CD4-positive, alpha-beta T cell treated with Interleukin-15 for 4 hours (primary cell): ENCODE measurements at places on chromosomes 6 and 20.

GRCh38 chr6:129598244-129599187 is 111.5 kb downstream of the ARHGAP18 start:
- peak; percentile 74 for DNase-seq

GRCh38 chr20:45300961-45301360 is 5.7 kb upstream of the RBPJL start:
- DNase-seq: no peak

GRCh38 chr6:5300206-5300764 is 39.0 kb downstream of the FARS2 start:
- no peak for DNase-seq

GRCh38 chr6:36442671-36443470 is at the start of the genes KCTD20 and PXT1:
TSS of gene KCTD20 (plus strand) at chr6:36443000. CDS start at chr6:36470098, 27,098 bp downstream.
TSS of gene PXT1 (minus strand) at chr6:36442854. CDS start at chr6:36426082, 16,772 bp downstream.
- peak; percentile 83 for DNase-seq

- DNase-seq: no peak
Observed at GRCh38 chr6:127792616-127793015, 108.2 kb downstream of the THEMIS start.

DNA sequence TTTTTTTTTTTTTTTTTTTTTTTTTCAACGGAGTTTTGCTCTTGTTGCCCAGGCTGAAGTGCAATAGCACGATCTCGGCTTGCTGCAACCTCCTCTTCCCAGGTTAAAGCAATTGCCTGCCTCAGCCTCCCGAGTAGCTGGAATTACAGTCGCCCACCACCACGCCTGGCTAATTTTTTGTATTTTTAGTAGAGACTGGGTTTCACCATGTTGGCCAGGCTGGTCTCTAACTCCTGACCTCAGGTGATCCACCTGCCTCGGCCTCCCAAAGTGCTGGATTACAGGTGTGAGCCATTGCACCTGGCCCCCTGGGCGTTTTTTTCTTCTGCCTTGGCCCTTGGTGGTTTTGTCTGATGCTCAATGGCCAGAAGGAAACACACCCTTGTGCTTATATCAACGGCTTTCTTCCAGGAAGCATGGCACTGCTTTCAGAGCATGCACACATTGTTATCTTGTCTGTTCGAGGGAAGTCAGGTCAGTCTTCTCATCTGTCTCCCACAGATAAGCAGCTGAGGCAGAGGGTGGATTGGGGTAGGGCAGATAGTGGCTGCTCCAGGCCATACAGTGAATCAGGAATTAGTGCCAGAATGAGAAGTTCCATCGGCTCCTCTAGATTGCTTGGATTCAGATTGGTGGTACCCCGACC is 203.1 kb downstream of the TSHZ2 start:
- no peak for DNase-seq

DNA sequence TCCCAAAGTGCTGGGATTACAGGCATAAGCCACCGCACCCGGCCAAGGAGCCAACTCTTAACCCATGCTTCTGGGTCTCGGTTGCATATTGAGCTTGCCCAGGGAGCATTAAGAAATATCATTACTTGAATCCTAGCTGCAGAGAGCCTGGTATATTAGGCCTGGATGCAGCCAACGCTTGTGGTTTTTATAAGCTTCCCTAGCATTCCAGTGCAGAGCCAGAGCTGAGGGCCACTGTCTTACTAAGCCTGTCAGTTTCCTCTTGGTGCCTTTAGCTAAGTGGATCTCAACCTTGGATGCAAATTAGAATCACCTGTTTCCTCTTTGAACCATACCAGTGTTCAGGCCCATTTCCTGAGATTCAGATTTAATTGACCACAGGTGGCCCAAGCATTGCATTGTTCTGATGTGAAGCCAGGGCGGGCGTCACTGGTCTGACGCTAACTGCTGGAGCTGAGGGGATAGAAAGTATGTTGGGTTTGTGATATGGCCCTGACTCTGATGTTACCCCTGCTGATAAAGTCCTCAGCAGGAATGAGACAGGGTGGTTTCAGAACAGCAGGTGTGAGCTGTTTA is 76.3 kb downstream of the BTBD3 start:
- DNase-seq: no peak

GRCh38 chr6:170017603-170018320 is 266.3 kb downstream of the ERMARD start:
- DNase-seq: no peak

- no peak for DNase-seq
Observed at GRCh38 chr20:59678288-59678687, 73.9 kb downstream of the PHACTR3 start.

GRCh38 chr20:61941721-61942405 is 123.8 kb downstream of the TAF4 start:
- no peak for DNase-seq

- DNase-seq: no peak
Observed at GRCh38 chr6:166422201-166422940, 39.6 kb upstream of the MPC1 start.

DNA sequence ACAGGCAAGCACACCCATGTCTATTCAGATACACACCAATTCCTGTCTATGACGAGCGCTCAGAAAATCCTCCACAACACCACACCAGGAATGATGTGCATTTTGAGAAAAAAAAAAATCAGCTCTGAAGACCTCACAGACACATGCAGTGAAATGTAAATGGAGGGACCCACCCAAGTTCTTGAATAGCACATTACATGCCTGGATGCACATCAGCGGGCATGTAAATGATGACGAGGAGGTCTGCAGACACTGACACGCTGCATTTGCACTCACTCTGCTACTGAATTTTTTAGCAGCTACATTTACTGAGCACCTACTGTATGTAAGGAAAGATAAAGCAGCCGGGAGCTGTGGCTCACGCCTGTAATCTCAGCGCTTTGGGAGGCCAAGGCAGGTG is 14.7 kb downstream of the NRSN2 start:
- DNase-seq: no peak

DNA sequence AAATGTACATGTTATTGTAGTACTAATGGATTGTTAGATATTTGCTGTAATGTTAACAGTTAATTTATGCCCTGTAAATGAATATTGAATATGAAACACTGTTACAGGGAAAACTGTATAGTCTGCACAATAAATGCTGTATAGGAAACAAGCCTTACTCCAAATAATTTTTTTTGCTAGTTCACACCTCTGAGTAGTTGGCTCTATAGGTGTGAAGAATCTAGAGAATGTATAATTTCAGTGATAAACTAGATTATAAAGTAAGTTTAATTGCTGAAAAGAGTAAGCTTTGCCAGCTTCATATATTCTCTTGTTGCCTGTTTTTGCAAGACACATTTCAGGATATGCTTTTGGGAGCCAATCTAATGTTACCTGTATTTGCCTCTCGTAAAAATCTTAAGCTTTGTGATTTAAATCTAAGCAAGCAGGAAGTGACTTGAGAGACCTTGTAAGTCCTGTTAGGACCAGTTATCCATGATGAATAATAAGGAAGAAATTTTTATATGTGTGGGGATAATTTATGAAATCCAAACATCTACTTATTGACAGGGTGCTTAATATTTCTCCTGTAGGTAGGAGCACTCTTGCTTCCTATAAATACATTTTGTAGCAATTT is 232.4 kb downstream of the ZFAND3 start:
- no peak for DNase-seq

DNA sequence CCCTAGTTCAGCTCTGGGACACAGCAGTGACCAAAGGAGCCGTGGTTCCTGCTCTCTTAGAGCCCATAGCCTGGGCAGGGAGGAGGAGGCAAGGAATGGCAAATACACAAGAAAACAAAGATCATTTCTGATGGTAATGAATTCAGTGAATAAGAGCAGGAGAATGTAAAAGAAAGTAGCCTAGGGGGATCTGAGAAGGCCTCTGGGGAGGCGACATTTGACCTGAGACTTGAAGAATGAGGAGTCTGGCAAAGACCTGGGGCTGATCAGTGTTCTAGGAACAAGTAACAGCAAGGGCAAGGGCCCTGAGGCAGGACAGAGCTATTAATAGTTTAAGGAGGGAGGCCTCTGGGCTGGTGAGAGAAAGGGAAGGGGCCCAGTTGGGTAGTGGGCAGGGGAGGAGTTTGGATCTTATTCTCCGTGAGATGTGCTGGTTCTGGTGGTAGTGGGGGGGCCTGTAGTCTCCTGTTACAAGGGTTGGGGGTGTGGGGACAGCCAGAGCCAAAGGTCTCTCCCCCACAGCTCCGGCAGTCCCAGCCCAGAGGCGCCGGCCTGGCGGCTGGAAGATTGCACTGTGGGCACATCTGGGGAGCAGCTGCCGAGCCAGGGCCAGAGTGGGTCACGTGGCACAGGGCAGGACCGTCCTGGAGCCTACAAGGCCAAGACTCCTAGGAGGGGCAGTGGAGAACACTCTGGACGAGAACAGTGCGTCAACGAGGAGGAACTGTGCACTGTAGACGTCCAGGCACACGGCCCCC is 9.3 kb upstream of the ID1 start:
- no peak for DNase-seq

GRCh38 chr6:105372142-105372848 is 30.6 kb downstream of the PREP start:
- no peak for DNase-seq

DNA sequence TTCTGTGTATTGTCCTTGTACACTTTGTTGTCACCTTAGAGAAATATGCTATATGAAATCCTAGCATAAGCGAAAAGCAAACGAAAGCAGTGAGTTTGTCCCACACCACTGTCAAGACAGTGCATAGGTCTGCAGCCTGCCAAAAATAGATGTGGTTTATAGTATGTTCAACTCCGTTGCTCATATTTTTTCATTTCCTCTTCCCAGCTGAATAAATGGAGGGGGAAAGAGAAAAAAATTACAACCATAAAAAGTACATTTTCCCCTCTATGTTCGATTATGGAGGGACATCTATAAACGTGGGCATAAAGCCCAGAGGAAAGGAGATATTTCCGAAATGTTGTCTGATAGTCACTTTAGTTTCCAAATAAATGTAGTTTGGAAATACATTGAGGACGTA is 25.8 kb downstream of the PRL start:
- DNase-seq: no peak

- DNase-seq: no peak
Observed at GRCh38 chr6:24229696-24230405, 103.8 kb downstream of the NRSN1 start.

GRCh38 chr6:144534180-144534579 is 249.0 kb downstream of the UTRN start:
- no peak for DNase-seq

DNA sequence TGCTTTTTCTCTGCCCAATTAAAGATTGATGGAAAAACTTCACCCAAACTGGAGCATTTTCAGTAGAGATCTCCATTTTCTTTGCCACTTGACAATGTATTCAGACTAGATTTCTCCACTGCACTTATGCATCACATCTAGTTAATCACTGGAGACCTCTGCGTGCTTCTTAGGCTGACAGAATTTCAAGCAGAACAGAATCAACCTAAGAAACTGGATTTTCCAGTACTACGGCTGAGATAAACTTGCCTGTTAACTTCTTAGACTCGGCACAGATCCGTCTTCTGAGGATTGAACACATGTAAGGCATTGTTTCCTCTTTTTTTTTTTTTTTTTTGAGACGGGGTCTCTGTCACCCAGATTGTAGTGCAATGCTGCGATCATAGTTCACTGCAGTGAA is 139.2 kb downstream of the LRRC1 start:
- DNase-seq: no peak

GRCh38 chr6:16392010-16392409 is 153.6 kb downstream of the GMPR start:
- no peak for DNase-seq

DNA sequence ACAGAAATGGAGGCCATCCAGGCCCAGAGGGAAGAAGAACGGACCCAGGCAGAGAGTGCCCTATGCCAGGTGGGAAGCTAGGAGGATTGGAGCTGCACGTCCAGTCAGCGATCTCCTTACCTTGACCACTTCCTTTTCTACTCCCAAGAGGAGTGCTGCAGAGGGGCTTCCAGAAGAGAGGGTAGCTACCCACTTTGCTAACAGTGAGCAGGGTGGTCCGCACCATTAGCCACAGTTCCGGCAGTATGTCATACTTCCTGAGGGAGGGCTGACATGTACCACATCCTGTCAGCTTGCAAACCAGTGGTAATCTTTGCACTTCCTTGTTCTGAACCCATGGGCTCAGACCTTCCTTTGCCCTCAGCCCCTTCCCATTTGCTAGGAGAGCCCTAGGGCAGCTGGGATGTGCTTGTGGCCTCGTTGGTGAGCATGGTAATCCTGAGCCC is 35.4 kb downstream of the CEP250 start:
- peak; percentile 64 for DNase-seq

- no peak for DNase-seq
Observed at GRCh38 chr6:65667916-65668656, 38.9 kb downstream of the EYS start.

GRCh38 chr6:12012038-12012557 is at the start of gene HIVEP1:
TSS of gene HIVEP1 (plus strand) at chr6:12012312. CDS start at chr6:12015629, 3,317 bp downstream.
- DNase-seq: no peak

DNA sequence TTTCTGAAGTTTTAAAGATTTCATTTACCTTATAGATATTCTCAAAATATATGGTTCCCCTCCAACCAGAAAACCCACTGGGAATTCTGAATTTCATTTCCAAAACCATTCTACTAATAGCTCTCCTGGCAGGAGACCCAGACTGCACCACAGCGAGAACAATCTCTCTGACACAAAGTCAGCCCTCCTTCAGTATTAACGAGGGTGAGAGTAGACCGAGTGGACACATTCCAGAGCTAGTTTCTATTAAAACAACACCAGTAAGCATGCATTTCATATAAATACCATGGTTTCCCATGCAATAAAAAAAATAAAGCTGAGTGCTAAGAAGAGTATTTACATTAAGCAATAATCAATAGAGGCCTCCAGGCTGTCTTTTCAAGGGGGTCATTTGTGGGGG is 899.6 kb upstream of the SLC35B3 start:
- no peak for DNase-seq
